Bronchial smooth muscle cell (primary cell): ENCODE measurements at places on chromosomes 16 and 17. TPM values are rescaled to one million over a fixed set of nuclear protein-coding genes. Genes with fewer than 3 reads are reported as not detected.

Gene OR3A3
- total RNA-seq = not detected in 2 replicates

Gene SCN4A
- 0.09 and 0.16 TPM in 2 replicates for total RNA-seq

Gene CRAMP1
- total RNA-seq = 4.3 and 6.4 TPM in 2 replicates

Gene CPNE7
- total RNA-seq = 9.2 and 30.4 TPM in 2 replicates

Gene MYLK3
- 0.32 and 0.34 TPM in 2 replicates for total RNA-seq

Gene HBA1
- not detected in 2 replicates for total RNA-seq

Gene CDH8
- total RNA-seq = not detected in 2 replicates

Gene WFIKKN1
- 0.09 and 0.32 TPM in 2 replicates for total RNA-seq

Gene ITGAD
- not detected in 2 replicates for total RNA-seq

Gene TMEM235
- total RNA-seq = 0.16 TPM in 1 of 2 replicates, not detected in the other

Gene EPN3
- not detected in 2 replicates for total RNA-seq

Gene TOX3
- not detected in 2 replicates for total RNA-seq

Gene ABCC12
- total RNA-seq = not detected in 2 replicates

Gene KRT33A
- total RNA-seq = not detected in 2 replicates

Gene SHISA9
- total RNA-seq = not detected in 2 replicates

Gene PYDC1
- total RNA-seq = not detected in 2 replicates

Gene DGKE
- total RNA-seq = 2.3 and 3.0 TPM in 2 replicates

Gene ACSM2A
- not detected in 2 replicates for total RNA-seq

Gene RASL10B
- 1.1 and 1.3 TPM in 2 replicates for total RNA-seq

Gene MPRIP
- total RNA-seq = 73.4 and 99.5 TPM in 2 replicates

Gene OTOA
- under 0.01 and 0.09 TPM in 2 replicates for total RNA-seq

Gene KRTAP3-2
- total RNA-seq = not detected in 2 replicates

Gene FOXF1
- total RNA-seq = 7.1 TPM in 2 replicates

Gene TMEM219
- total RNA-seq = 57.5 and 67.9 TPM in 2 replicates

Gene CES5A
- not detected in 2 replicates for total RNA-seq

Gene ATF7IP2
- 0.79 TPM in 1 of 2 replicates, not detected in the other for total RNA-seq

Gene NPIPA8
- 0.16 and 10.9 TPM in 2 replicates for total RNA-seq

Gene WNT3
- total RNA-seq = 0.32 and 0.86 TPM in 2 replicates

Gene CDH3
- 0.16 and 1.3 TPM in 2 replicates for total RNA-seq

Gene TMC7
- total RNA-seq = 0.52 and 0.79 TPM in 2 replicates

Gene TP53TG3
- total RNA-seq = 0.52 TPM in 1 of 2 replicates, not detected in the other

Gene LYRM9
- total RNA-seq = 3.6 and 7.7 TPM in 2 replicates

Gene BCL6B
- under 0.01 and 0.16 TPM in 2 replicates for total RNA-seq

Gene MMP15
- total RNA-seq = 1.2 and 1.3 TPM in 2 replicates

Gene CACNG3
- not detected in 2 replicates for total RNA-seq

Gene CCDC92B
- under 0.01 TPM in 1 of 2 replicates, not detected in the other for total RNA-seq

Gene ST6GALNAC2
- total RNA-seq = 1.0 and 1.4 TPM in 2 replicates

Gene PRCD
- total RNA-seq = 8.0 and 11.2 TPM in 2 replicates

Gene TNK1
- total RNA-seq = 0.09 and 0.32 TPM in 2 replicates

Gene PNMT
- total RNA-seq = not detected in 2 replicates

Gene GOSR1
- total RNA-seq = 24.4 and 29.6 TPM in 2 replicates

Gene TP53TG3B
- not detected in 2 replicates for total RNA-seq

Gene CACNA1G
- 0.32 and 1.0 TPM in 2 replicates for total RNA-seq

Gene PRSS21
- total RNA-seq = 1.6 TPM in 1 of 2 replicates, not detected in the other

Gene PRDM7
- not detected in 2 replicates for total RNA-seq

Gene NDRG4
- 5.6 and 20.0 TPM in 2 replicates for total RNA-seq

Gene DPEP2
- not detected in 2 replicates for total RNA-seq

Gene DDX28
- 8.5 and 9.1 TPM in 2 replicates for total RNA-seq
